ENCODE measurements at places on chromosomes 12 and 14.

- DNase-seq, result peak; percentile 33
These were observed 6.5 kb upstream of the HCFC2 start for GRCh38 chr12:104057771-104058197.

GRCh38 chr12:108231109-108231905, 102.2 kb downstream of the WSCD2 start:
- no peak for DNase-seq

DNA sequence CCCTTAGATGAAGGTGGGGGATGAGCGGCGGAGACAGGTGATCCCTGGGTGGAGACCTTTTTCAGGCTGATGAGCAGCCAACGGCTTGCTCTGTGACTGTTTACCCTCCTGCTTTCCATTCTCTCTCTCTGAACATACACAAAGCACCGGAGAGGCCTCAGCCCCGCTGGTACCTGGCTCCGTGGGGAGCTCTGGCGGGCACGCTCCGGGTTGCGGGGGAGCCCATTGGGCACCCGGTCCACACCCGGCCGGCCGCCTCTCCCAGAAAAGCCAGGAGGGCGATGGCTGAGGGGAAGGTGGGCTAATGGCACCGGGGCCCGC, 545 bp downstream of the SMARCC2 start:
- DNase-seq, result no peak

DNA sequence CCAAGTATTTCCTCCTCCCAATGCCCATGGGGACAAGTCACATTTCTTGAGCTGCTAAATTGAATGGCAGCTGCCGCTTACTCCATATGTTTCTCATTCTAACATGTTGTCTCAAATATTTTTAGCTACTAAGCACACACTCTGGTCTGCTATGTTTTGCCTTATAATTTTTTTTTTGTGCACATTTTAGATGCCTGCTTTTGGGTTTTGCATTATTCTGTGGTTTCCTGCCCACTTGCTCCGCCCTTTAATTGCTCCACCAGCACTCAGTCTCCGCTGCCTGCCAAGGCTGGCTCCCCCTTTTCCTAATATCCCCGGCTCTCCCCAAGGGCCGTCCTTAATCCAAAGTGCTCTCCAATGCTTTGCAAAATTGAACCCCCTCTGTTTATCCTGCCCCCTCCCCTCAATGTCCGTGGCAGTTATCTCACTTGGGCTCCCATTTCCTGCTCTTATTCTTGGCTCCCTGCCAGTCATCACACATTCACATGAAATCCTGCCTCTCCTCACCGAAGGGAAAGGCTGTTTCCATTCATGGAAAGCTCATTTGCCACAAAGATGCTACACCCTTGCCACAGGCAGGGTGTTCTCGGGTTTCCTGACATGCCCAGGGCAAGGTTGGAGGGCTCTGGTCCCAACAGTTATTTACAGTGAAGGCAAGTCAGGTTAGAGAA, 79.4 kb downstream of the C12orf75 start:
- peak; percentile 95 for DNase-seq

DNA sequence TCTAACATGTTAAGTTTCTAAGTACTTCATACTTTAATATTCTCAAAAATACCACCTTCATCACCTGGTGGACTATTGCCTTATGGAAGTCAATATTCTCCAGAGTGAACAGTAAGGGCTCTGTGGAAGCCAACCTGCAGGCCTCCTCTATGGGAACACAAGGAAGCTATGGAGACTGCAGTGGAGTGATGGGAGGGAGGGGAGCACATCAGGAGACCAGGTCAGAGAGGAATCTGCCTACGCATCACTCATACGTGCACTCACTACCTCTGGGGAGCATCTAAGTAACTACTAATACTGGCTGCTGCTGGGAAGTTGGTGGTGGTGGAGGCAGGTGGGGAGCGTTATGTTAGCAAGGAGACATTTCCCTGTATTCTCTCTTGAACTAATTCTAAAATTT, 19.9 kb downstream of the HECTD4 start:
- DNase-seq, result no peak

DNA sequence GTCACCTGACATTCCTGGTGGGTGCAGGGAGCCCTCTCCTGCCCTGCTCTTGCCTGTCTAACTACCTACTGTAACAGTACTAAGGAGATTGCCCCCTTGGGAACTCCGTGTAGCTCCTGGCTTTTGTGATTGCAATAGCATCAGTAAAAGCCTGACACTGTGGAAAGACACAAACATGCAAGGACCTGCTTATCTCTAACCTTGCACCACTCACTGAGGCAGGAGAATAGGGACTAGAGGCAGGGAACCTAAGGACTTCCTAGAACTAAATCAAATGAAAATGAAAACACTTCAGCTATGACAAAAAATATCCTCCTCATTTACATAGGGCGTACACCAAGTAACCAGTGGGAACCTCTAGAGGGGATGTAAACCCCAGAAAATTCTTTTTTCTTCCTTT, 28.5 kb downstream of the TUBA1A start:
- no peak for DNase-seq

DNA sequence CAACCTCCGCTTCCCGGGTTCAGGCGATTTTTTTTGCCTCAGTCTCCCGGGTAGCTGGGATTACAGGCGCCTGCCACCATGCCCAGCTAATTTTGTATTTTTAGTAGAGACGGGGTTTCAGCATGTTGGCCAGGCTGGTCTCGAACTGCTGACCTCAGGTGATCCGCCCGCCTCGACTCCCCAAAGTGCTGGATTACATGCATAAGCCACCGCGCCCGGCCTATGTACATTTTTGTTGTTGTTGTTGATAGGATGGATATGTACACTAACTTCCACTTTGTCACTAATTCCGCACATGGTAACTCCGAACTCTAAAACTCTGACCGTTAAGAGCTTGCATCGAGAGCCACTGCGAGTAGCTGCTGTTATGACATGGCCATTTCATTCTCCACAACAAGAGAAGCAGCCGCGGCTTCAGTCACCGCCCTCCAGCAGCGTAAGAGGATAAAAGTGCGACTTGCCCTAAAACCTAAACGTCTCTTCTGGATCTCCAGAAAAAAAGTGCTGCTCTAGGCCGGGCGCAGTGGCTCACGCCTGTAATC, 742 bp upstream of the MARS1 start:
- no peak for DNase-seq

- peak; percentile 67 for DNase-seq
These were observed 10.7 kb downstream of the TBX3 start for GRCh38 chr12:114673169-114673833.

GRCh38 chr14:104953896-104954656, 24.1 kb downstream of the AHNAK2 start:
- DNase-seq, result no peak

GRCh38 chr12:128570191-128571065, 253.3 kb downstream of the SLC15A4 start:
- no peak for DNase-seq

All from fibroblast of skin of back (primary cell).